ENCODE measurements at places on chromosomes 16 and 17.

GRCh38 chr16:54027995-54028394 lies 258.6 kb downstream of the IRX3 start:
- no peak for DNase-seq

DNA sequence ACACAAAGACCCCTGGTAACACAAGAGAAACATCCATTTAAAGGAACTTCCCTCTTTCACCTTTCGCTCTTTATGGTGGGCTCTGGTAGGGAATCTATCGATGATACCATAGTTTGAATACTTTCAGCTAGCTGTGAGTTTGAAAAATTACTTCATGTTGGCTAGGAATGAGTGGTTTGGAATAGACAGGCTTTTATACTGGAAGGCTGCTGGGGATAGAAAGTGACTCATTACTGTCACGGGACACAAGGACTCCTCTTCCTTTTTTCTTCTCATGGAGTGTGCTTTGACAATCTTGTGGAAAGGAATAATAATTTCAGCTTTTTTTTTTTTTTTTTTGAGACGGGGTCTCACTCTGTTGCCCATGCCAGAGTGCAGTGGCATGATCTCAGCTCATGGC lies 76.9 kb downstream of the CYB561 start:
- no peak for DNase-seq

- no peak for DNase-seq
Measured at GRCh38 chr17:54085934-54086333, 263.2 kb downstream of the KIF2B start.

DNA sequence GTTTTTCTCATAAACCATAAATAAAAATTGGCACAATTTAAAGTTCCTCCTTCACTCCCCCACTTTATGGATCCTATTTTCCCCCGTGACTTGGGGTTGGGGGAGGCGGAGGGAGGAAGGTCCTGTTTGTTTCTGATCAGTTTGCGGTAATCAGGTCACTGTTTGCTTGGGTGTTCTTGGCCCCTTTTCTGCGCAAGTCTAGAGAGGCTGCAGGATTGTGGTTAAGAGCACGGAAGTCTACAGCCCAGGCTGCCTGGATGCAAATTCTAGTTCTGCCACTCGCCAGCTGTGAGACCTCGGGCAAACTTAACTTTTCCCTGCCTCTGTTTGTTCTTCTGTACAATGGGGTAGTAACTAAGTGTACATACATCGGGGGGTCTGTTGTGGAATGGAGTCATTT lies 12.1 kb downstream of the ATP2C2 start:
- DNase-seq = no peak

- DNase-seq = no peak
Measured at GRCh38 chr16:11801481-11802021, 4.5 kb upstream of the ZC3H7A start.

GRCh38 chr16:63442246-63442645 lies 1406.0 kb upstream of the CDH8 start:
- DNase-seq = no peak

- DNase-seq = no peak
Measured at GRCh38 chr17:20206591-20206990, 197.4 kb downstream of the SPECC1 start.

- DNase-seq = no peak
Measured at GRCh38 chr17:27239046-27239445, 54.9 kb upstream of the WSB1 start.

GRCh38 chr16:3348547-3349167 lies 7.0 kb upstream of the OR2C1 start:
- no peak for DNase-seq

DNA sequence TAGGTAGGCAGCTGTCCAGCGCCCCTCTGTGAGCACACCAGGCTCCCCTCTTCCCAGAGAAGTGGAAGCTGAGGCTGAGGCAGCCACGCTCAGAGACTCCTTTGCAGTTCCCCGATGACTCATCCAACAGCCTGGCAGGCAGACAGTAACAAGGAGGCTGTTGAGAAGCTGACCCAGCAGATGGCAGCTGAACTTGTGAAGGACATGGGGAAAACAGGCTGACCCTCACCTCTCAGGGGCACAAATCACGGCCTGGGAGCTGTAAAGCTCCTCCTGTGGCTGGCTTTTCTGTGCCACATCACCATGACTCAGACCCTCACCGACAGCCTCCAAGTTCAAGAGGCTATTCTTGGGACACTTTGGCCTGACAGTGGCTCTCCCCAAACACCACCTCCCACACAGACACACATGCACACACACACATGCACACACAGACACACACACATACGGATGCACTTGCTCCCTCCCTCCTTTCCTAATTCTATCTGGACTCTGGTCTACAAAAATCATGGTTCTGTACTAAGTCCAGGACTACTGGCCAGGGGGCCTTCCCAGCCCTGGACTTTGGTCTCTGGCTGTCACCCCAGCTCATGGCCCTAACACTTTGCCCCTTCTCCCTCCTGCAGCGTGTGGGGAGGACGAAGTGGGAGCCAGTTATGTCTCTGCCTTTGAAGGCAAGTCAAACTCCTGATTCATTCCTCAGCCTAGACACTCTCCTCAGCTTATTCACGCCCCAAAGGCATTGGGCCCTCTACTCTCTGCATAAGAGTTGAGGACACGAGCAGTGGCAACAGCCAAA lies 23.2 kb downstream of the MAP3K14 start:
- no peak for DNase-seq

DNA sequence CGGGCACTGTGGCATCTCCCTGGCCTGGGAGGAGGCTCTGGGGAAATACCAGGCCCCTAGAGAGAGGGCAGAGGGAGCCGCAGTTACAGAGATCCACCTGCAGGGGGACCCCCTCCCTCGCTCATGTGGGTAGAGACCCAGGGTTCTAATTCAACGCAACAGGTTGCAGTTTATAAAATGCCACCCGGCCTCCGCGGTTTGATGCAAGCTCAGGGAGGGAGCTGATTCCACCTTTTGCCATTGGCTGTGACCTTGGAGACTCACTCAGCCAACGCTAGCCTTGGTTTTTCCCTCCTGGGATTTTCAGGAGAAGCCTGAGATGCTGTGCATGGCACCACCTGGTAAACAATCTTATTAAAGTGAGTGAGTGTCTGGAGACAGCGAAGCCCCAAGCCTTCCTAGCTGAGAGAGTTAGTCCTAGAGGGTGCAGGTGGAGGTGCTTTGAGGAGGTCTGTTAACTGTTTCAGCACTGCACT lies 12.1 kb downstream of the TTLL6 start:
- no peak for DNase-seq
